Hematopoietic multipotent progenitor cell (in vitro differentiated cells): ENCODE measurements at places on chromosomes 5 and 9. TPM values are rescaled to one million over a fixed set of nuclear protein-coding genes. Genes with fewer than 3 reads are reported as not detected.

Gene SVEP1
- total RNA-seq: under 0.01 TPM

Gene ZBTB6
- total RNA-seq: 3.5 TPM

Gene PIP5KL1
- total RNA-seq: 0.27 TPM

Gene GRAMD2B
- total RNA-seq: 2.2 TPM

Gene FNIP1
- 45.8 TPM for total RNA-seq
